ENCODE measurements at places on chromosomes 4 and X.

GRCh38 chr4:37990731-37991245, 30.6 kb downstream of the PTTG2 start:
- no peak for DNase-seq

GRCh38 chr4:932713-933070, 432 bp downstream of the TMEM175 start:
- no peak for DNase-seq

GRCh38 chr4:108172231-108172752, 3.6 kb upstream of the LEF1 start:
- no peak for DNase-seq

DNA sequence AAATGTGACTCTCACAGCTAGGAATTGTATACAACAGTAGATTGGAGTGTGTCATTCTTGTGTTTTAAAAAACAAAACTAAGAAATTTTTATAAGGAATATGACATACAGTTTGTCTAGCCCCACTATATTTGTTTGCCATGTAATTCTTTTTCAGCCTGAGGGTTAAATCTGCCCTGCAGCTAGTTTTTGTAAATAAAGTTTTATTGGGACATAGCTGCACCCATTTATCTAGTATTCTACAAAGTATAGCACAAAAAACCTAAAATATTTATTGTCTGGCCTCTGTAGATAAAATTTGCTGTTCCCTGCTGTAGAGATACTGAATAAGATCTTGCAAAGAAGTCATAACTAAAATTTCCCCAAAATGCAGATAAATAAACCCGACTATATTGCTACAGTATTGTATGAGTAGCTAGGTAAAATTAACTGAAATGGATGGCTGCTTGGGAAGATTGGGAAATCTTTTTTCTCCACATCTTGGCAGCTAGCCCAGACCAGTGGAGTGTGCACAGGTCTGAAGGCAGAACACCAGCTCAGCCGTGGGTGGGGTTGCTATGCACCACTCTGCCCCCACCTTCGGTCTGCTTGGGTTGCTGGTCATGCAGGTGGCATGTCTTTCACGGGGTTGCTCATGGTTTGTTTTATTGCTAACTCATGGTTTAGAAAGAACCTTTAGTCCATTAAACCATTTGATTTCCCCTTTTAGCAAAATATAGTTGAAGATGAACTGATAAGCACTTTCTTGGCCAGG, 127.9 kb downstream of the KLHL8 start:
- no peak for DNase-seq

- no peak for DNase-seq
Measured at GRCh38 chrX:105167233-105167632, 53.3 kb downstream of the TEX13A start.

- DNase-seq, result no peak
Measured at GRCh38 chrX:126551306-126551705, 1.3 kb downstream of the DCAF12L1 start.

- DNase-seq, result no peak
Measured at GRCh38 chr4:67052814-67053675, 492.3 kb downstream of the CENPC start.

All from naive thymus-derived CD8-positive, alpha-beta T cell (primary cell).